NK-92 treated with Interleukin-12 subunit alpha and Interleukin-12 subunit beta, amount 100 ng/mL, for 24 hours (cell line): ENCODE measurements at places on chromosomes 7 and 10.

DNA sequence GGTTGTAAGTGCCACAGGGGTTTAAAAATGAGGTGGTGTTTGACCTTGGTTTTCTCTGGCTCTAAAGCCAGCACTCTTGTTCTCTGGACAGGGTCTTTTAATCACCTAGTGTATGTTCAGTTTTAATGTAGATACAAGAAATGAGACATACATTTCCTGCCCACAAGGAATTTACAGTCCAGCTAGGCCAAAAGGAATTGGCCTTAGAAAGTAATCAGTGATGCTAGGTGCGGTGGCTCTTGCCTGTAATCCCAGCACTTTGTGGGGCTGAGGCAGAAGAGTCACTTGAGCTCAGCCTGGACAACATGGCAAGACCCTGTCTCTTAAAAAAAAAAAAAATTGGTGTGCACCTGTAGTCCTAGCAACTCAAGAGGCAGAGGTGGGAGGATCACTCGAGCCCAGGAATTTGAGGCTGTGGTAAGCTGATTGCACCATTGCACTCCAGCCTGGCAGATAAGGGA lies 100.2 kb downstream of the LRMDA start:
- DNase-seq = no peak

GRCh38 chr10:30531751-30532530 lies 97.6 kb downstream of the LYZL2 start:
- no peak for DNase-seq

GRCh38 chr7:151727579-151728285 lies 149.2 kb downstream of the PRKAG2 start:
- peak; percentile 33 for DNase-seq

DNA sequence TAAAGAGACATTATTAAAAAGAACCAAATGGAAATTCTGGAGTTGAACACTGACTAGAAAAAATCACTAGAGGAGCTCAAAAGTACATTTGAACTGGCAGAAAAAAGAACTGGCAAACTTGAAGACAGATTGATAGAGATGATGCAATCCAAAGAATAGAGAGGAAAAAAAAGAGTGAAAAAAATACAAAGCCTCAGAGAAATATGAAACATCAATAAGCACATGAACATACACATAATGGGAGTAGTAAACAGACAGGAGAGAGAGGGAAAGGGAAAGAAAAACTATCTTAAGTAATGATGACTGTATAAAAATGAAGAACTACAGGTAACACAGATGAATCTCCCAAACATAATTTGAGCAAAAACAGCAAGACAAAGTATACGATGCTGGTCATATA lies 61.1 kb downstream of the CNOT4 start:
- no peak for DNase-seq

GRCh38 chr10:71462062-71462935 lies 65.6 kb downstream of the CDH23 start:
- DNase-seq = no peak

GRCh38 chr7:113040849-113041248 lies 45.8 kb downstream of the GPR85 start:
- no peak for DNase-seq

- no peak for DNase-seq
Observed at GRCh38 chr7:14305233-14305866, 315.9 kb upstream of the ETV1 start.

DNA sequence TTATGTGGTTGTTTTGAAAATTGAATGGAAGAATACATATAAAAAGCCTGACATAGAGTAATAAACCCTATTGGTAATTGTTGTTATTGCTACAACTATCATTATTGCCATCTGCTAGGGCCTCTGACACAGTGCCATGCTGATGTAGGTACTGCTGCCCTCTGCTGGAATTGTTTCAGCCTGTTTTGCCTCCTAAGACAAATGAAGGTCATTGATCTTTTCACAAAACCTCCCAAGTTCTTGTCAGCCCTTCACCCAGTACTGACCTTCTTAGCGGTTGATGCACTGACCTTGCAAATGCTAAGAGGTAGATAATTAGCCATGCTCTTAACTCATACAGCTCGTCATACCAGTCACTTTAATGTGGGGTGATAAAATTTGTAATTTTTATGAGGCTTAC lies 975.2 kb downstream of the SORCS1 start:
- DNase-seq = no peak

DNA sequence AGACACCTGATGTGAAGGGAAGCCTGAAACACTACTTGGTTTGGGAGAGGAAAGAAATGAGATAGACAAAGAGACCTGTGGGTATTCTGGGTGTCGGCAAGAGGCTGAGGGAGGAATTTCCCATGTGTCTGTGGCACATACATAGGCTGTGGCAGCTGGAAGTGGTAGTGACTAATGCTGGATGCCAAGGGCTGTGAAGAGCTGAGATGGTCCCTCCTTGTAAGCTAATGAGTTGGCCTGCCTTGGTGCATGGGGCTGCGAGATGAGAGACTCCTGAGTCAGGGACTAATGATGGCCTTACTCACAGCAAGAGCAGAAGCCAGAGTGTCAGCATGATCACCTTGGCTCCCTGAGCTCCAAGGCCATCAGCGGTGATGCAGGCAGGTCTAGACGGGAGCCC lies 119.0 kb upstream of the EEPD1 start:
- no peak for DNase-seq

DNA sequence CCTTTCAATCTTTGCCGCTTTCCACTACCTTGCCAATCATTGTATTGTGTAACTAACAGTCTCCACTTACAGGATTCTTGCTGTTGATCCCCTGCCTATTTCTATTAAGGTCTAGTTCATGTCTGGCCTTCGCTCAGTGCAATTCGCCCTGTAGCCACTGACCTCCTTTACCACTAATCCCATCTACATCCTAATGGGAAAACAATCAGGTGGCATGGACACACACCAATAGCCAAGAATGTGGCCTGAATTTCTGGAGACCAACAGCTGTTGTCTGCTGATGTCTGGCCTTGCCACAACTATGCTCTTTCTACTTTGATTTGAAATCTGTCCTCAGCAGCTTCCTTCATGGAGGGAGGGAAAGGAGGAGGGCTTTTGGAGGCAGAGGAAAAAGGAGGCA lies 546.2 kb downstream of the SORCS3 start:
- DNase-seq = no peak

GRCh38 chr7:92635538-92635937 lies 45.3 kb upstream of the FAM133B start:
- DNase-seq = no peak

DNA sequence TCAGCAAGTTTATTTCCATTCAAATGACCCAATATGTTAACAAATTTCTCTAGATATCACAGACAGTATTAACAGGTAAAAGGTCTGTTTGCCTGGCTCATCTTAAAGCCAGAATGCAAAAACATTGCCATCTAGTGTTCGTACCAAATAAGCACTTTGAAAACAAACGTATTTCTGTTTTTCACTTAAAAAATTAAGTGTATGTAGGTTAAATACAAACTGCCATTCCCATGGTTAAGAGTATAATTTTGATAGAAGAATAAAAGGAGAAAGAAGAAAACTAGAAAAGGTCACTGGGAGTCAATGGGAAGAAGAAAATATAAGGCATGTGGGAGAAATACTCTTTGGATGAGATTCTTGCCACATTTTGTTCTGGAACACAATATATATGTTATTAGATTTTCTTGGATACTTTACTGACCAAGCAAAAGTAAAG lies 51.0 kb downstream of the ORC5 start:
- no peak for DNase-seq

DNA sequence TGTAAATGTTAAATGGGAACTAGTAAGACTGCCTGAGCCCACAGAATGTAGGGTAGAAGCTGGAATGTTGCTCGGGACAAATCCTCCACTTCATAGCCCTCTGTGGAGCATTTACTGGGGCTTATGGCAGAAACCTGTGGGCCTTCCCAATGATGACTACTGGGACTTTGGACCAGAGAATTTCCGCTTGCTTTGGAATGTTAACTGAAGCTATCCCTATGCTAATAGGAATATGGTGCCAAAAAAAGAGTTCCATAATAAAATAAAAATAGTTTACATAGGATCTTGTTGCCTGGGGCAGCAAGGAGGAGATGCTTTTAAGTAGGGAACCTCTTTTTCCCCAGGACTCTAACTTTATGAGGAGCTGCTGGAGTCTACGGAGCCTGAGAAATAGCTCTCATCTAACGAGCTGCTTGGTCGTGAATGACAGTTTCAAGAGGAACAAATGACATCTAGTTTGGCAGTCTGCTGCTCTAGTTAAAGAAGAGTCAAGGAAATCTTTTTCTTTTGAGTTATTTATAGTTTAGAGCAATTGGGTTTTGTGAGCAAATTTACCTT lies 5.7 kb upstream of the DYNC2I1 start:
- no peak for DNase-seq

GRCh38 chr10:375815-376505 lies 240.7 kb downstream of the ZMYND11 start:
- no peak for DNase-seq
